Mucosa of gallbladder (tissue), 1 donor: ENCODE measurements at places on chromosomes 12 and 14.

- peak; percentile 55 for DNase-seq
These were observed 13.5 kb downstream of the DHRS7 start for GRCh38 chr14:60151715-60152114.

GRCh38 chr12:83468988-83469908 lies 782.5 kb downstream of the TMTC2 start:
- no peak for DNase-seq

GRCh38 chr12:77060136-77060882 lies 5.1 kb downstream of the E2F7 start:
- DNase-seq, result no peak

- DNase-seq, result no peak
These were observed 53.2 kb upstream of the VASH1 start for GRCh38 chr14:76708028-76708427.
